ENCODE measurements at places on chromosomes 1 and 21.
A peak's percentile ranks its signal among the peaks of the same experiment; 100 is the strongest.

DNA sequence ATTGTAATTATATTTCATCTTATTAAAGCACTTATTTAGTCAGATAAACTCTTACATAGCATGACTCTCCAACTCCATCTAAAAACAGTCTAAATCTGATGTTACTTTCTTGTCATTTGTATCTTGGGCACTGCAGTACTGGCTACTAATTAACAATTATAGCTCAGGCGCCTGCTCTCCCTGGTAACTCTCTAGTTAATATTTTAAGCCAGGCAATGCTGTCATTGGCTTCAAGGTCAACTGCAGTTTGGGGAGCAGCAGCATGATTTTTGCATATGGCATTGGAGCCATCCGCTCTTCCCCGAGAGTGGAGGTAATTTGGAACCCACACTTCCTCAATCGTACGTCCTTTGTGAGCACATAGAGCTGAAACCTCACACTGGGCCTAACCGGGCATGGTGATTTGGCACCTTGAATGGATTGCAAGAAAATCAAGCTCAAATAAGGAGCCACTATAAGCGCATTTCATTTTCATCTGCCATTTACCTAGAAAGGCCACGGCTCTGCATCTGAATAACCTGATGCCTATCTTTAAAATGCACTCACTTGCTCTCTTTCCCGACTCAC, 187.7 kb downstream of the KAZN start:
- DNase-seq = no peak

GRCh38 chr1:200042552-200043335, 15.2 kb downstream of the NR5A2 start:
- no peak for DNase-seq

- DNase-seq = peak; percentile 53
Observed at GRCh38 chr1:29062157-29062942, 61.4 kb downstream of the TMEM200B start.

DNA sequence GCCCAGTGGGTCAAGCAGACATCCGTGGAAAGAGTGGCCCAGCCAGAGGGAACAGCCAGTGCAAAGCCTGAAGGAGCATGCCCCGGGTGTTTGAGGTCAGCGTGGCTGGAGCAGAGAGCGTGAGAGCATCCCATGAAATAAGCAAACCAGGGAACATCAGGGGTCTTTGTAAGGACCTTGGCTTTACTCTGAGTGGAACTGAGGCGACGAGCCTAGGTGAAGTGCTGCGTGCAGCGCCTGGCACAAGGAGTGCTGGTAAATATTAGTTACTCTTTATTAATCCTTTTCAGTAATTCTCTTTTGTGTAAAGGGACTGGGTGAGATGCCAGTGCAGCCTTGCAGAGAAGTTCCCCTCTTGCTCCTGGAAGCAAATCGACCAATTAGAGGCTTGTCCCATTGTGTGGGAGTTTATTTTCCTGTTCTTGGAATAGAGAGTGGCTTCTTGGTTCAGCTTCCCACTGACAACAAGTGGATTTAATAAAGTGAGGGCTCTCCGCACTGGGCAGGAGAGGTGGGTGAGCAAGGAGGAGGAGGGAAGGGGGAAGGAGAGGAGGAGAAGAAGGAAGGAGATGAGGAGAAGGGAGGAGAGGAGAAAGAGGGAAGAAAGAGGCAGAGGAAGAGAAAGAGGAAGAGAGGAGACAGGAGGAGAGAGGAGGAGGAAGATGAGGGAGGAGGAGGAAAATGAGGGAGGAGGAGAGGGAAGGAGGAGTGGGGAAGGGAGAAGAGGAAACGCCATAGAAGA, 37.6 kb upstream of the DISP3 start:
- DNase-seq = no peak

- no peak for DNase-seq
Observed at GRCh38 chr1:64474665-64475439, 4.9 kb downstream of the CACHD1 start.

DNA sequence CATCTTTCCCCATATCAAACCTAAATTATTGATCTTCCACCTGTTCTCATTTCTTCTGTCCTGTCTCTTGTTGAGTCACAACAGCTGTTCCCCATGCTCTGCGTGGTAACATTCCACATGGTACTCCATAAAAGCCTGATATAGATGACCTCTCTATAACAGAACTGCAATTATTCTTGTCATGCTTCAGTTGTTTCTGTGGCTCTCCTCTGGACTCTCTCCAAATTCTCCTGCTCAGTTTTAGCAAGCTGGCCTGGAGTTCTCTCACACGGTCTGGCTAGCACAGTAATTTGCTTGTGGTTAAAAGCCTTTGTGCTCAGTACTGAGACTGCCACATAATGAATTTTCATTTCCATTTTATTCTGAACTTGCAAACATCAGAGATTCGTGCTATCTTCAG, 10.6 kb upstream of the LRRC39 start:
- no peak for DNase-seq

Measured in stimulated activated CD4-positive, alpha-beta T cell treated with anti-CD3 and anti-CD28 coated beads, Interleukin-4, amount 100 ng/mL, for 24 hours (primary cell).